H7 (cell line): ENCODE measurements at places on chromosomes 2 and 18. TPM values are rescaled to one million over a fixed set of nuclear protein-coding genes. Genes with fewer than 3 reads are reported as not detected.
A peak's percentile ranks its signal among the peaks of the same experiment; 100 is the strongest.

GRCh38 chr18:13433685-13434084, 215.1 kb downstream of the LDLRAD4 start:
- DNase-seq: no peak

Gene TRABD2A
- 4.2 and 7.6 TPM in 2 replicates for total RNA-seq

Gene ASIC4
- total RNA-seq: 0.07 and 1.2 TPM in 2 replicates

DNA sequence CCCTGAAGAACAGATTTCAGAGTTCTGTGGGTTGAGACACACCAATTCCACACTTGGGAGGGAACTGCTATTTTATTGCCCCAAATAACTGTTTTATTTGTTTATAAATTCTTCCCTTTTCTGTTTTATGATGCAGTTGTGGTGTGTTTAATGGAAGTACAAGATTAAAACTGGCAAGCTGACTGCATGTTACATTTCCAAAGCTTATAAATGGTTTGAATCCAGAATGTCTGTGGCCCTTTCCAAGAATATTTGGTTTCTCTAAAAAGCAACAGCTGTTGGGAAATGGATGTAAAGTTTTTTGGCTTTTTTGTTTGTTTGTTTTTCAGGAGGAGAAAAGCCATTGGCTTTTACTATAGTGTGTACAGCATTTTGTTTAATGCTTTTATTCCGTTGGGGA, 234.5 kb downstream of the MTX2 start:
- DNase-seq: no peak

- no peak for DNase-seq
Measured at GRCh38 chr18:79497638-79498081, 101.9 kb downstream of the NFATC1 start.

DNA sequence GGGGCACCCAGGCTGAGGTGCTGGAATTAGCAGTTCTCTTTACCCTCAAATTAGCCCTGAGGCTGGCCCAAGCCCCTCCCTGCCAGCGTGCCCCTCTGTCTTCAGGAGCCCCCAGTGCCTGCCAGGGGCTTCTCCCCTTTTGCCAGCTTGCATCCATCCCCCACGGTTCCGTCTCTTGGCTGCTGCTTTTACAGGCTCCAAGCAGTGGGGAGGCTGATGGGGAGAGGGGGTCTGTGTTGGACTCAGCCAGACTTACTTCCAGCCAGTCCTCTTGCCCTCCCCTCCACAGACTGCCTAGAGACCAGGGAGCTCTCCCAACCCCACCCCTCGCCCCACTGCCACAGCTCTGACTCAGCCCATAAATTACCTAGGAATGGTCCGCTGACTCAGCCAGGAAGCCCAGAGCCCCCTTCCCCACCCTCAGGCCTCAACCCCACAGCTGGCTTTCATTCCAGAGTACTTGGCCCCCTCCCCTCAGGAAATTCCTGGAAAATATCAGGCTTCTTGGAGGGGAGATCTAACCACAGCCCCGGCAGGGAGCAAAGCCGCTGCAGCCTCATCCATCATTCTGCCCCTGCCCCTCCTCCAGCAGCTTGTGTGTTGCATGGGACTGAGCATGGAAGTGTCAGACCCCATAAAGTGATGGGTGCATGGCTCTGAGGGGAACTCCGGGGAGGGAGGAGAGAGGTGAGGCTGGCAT, 184.6 kb downstream of the ZFP36L2 start:
- DNase-seq: peak; percentile 85

GRCh38 chr2:239456940-239457339, 56.1 kb upstream of the HDAC4 start:
- no peak for DNase-seq

DNA sequence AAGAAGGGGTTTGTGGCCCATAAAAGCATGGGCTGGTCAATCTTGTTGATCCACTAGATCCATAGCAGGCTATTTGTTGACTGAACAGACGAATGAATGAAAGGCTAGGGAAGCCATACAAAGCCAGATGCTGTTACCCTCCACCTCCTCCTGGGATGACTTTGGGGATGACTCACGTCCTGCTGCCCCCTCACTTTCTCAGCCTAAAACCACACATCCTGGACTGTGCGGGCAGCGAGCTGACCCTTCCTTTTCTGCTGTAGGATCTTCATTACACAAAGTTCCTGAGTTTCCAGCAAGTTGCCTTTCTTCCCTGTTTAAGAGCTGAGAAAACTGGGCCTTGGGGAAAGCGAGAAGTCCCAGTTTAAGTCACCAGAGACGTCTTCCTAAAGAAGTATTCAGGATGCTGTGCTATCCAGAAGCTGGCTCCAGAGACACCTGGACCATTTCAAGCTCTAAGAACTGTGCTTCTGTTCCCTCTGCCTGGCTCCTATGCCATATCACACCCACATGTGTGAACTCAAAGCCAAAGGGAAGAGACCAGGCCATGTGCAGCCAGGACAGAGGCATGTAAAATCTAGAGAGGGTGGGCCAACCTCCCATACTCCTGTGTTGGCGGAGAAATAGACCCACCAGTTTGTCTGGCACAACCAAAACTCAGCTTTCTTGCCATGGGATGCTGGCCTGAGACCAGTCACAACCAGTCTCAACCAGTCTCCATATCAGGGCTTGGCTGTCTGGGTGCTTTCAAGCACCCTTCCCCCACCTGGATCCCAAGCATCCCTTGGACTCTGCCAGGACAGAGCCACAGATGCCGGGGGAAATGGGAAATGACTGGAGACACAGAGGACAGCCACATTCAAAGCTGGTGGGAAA, 4.7 kb upstream of the SLC20A1 start:
- DNase-seq: no peak

DNA sequence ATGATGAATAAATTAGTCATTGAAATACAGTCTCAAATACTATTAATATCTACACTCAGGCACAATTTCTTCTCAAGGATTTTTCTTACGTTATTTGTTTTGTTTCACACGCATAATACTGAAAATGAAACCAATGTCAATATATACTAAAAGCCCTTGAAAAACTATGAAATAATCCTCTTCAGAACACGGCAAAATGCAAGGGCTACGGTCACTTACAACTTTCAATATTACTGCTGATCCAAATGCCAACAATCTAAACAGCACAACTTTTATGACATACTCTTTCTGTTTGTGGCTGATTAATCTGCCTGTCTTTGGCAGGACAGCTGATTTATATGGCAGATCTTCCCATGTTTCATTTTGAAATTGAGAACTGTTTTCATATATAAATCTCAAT, 68.3 kb downstream of the LRPPRC start:
- no peak for DNase-seq

DNA sequence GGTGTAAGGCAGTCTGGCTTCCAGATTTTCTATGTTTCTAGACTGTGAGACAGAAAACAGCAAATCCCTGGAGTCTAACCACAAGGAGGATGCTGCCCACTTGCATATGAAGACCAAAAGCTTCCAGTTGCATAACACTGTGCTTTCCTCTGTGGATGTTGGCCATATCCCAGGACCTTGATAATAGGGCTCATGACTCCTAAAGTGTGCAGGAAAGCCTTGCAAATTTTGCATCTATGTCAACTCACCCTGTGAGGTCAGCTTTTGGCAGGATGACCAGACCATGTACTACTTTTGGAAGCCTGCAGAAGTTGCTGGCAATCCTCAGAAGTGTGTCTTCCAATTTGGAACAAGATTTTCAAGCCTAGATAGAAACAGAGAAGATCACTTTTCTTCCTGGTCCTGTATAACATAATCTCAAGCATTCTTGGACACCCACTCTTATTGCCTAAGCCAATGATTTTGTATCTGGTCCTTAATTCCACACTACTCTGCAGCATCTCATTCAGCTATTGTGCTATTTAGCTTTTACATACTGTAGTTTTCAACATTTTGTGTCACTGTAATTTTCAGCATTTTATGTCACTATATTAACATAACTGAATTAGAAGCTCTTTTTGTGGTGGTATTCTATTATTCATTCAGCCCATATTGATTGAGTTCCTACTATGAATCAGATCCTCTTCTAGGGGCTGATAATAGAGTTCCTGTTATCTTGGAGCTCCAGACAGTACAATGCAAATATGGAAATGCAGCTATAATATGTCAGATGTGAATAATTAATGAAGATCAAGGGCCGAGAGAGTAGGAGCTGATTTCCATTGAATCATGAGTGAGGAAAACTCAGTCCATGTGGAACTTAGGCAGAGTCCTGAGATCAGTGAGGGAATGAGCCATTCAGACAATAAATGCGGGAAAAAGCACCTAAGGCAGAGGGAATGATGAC, 85.3 kb upstream of the RAB27B start:
- no peak for DNase-seq

Gene DRC1
- 0.07 TPM in 1 of 2 replicates, not detected in the other for total RNA-seq

GRCh38 chr2:207285473-207285815, 119.7 kb upstream of the KLF7 start:
- DNase-seq: no peak

Gene ADGRF3
- total RNA-seq: 1.2 TPM in 1 of 2 replicates, not detected in the other

Gene FAM237A
- not detected in 2 replicates for total RNA-seq

DNA sequence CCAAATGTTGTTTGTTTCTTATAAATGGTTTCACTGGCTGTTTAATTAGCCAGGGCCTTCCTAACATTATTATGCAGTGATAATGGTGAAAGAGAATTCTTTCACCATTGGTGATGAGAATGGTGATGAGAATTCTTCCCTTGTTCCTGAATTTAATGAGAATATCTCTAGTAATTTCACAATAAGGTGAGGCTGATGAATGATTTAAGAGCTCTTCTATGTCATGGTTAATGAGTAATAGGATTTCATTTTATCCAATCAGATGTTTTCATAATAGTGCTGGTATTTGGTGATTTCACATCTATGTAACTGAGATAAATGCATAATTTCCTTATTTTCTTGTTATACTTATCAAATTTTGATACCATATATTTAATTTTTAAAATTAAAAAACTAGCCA, 535.7 kb upstream of the ZEB2 start:
- DNase-seq: no peak

DNA sequence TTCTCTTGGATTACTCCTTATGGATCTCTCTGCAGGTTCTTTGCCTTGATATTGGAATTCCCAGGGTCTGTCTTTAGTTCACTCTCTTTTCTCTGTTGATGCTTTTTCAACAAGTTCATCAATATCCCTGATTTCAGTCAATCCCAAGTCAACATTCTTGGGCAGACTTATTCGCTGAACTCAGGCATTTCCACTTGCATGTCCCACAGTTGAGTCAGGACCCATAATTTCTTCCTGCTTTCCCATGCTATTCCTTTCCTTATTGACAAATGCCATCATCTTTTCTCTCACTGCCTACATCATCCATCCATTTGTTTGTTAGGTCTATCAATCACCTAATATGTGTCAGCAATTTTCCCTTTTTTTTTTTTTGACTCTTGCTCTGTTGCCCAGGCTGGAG, 11.6 kb downstream of the GPD2 start:
- DNase-seq: no peak

Gene RPRM
- 84.1 and 92.3 TPM in 2 replicates for total RNA-seq

- DNase-seq: no peak
Measured at GRCh38 chr2:240799033-240799820, 20.8 kb downstream of the KIF1A start.

Gene CD28
- total RNA-seq: not detected in 2 replicates

DNA sequence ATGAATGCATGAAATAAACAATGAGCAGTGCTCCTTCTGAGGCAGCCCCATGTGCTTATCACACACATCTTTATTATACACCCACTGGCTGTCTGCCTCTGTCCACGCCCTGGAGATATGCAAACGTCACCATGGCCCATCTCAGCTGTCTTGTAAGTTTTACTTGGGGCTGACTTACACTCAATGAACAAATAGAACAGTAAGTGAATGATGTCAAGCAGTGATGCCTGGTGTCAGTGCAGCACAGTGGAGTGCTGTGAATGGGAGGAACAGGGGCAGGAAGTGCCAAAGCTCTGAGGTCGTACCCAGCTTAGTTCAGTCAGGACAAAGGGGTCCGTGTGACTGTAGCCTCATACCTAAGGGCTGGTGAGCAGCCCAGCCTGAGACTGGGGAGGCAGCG, 659.5 kb upstream of the HS6ST1 start:
- peak; percentile 36 for DNase-seq

Gene LINC00305
- not detected in 2 replicates for total RNA-seq

- DNase-seq: no peak
Measured at GRCh38 chr2:161386228-161386824, 29.8 kb upstream of the TBR1 start.

- DNase-seq: no peak
Measured at GRCh38 chr18:53629337-53629736, 595.1 kb downstream of the MBD2 start.

DNA sequence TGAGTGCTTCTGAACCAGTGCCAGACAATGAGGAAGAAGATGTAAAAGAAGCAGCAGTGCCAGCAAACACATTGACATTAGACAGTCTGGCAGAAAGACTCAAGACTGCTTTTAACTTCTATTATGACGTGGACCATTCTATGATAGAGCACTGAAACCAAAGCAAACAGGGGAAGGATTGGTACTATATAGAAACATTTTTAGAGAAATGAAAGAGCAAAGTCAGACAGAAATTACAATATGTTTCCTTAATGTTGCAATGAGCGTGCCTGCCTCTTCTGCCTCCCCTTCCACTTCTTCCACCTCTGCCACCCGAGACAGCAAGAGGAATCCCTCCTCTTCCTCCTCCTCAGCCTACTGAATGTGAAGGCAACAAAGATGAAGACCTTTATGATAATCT, 39.7 kb downstream of the DHX57 start:
- no peak for DNase-seq

DNA sequence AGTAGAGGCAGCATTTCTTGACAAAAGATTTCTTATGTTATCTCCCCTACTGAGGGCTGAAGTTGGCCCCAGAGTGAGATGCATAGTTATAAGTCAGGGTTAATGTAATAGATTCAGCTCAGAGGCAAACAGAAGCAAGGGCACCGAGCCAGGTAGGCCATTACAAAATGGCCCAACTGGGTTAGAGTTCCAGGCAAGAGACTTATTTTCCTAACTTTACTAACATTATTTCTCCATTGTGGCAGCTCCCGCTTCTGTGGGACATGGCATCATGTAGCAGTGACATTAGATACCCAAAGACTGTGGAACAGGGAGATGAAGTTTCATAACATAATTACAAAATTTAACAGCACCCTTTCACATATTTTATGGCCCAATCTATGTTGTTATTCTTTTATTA, 27.1 kb downstream of the TSPYL6 start:
- DNase-seq: no peak

GRCh38 chr2:188494906-188495305, 203.2 kb downstream of the GULP1 start:
- DNase-seq: no peak

Gene SERPINB4
- not detected in 2 replicates for total RNA-seq

DNA sequence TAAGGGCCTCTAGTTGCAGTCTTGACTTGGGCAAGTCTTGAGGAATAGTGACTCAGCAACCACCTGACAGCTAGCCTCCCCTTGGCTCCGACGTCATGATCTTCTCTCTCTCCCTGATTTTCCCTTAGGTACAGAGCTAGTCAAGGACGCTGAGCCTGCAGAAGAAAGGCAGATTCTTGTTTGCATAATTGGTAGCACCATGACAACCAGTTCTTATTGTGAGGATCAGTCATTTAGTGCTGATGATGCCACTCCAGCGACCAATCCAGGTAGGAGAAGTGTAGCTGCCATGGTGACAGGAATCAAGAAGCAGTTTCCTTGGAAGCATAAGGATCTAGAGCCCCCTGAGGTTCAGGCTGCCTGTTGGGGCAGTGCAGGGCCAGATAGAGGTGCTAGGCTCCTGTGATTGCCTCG, 2.8 kb upstream of the RESP18 start:
- DNase-seq: no peak

- DNase-seq: no peak
Measured at GRCh38 chr2:233287871-233288270, 19.7 kb upstream of the SAG start.
